ENCODE measurements at places on chromosomes 3 and 15.

GRCh38 chr3:177487635-177488186 lies 290.4 kb upstream of the TBL1XR1 start:
- DNase-seq = no peak

- DNase-seq = no peak
These were observed 134.7 kb downstream of the PEX5L start for GRCh38 chr3:179902061-179902460.

- no peak for DNase-seq
These were observed 15.7 kb downstream of the GAP43 start for GRCh38 chr3:115638991-115639390.

DNA sequence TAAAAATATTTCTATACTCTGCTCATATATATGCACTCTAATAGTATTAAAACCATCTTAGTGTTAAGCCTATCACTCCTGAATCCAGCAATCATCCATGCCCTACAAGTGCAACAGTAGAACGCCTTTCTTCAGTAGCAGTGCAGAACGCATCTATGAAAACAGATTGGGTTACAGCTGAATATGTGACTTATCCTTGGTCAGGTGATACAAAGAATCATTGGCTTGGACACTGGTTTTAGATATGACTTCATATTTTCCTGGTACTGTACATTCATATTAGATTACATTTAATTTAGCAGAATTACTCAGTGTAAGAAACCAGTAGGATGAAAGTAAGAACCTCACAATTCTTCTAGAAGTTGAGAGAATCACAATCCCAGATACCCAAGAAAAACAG lies 43.3 kb downstream of the ZNF106 start:
- no peak for DNase-seq

GRCh38 chr3:173465112-173465511 lies 67.6 kb downstream of the NLGN1 start:
- no peak for DNase-seq

- no peak for DNase-seq
These were observed 107.7 kb upstream of the RAD18 start for GRCh38 chr3:9070961-9071360.

DNA sequence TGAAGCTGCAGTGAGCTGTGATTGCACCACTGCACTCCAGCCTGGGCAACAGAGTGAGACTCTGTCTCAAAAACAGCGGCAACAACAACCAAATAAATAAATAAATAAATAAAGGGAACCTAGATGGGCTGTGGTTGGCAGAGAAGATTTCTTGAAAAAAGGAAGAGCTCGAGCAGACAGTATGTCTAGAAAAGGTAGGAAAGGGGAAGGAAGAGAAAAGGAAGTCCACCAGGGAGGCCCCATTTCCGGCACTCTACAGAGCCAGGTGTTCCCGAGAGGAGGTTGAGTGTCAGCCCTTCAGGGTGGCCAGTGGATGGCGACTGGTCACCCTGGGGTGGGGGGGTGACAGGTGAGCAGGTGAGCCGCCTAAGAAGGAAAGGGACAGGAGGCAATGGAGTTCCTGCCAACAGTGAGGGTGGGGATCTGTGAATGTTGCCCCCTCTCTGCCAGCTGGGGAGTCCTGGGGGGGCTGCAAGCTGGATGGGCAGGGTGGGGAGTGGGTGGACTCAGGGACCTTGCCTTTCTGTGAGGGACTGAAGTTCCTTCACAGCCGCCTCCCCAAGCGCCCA lies 14.8 kb downstream of the PAQR5 start:
- no peak for DNase-seq

GRCh38 chr15:97893967-97894366 lies 66.5 kb upstream of the ARRDC4 start:
- no peak for DNase-seq

DNA sequence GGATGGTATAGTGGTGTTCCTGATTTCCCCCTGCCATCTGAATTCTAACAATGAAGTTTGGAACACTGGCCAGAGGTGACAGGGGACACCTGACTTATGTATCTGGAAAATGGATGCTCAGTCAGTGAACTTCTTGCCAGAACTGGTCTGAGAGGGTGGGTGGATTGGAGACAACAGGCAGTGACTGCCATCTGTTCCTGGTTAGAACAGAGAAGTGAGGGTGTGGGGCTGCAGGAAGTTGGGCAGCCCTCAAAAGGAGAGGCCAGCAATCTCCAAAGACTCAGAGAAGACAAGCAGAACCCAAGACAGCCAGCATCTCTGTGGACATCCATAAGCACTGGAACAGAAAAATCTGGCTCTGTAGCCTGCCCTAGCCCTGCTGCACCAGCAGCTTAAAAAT lies 50.5 kb downstream of the ANP32A start:
- no peak for DNase-seq

DNA sequence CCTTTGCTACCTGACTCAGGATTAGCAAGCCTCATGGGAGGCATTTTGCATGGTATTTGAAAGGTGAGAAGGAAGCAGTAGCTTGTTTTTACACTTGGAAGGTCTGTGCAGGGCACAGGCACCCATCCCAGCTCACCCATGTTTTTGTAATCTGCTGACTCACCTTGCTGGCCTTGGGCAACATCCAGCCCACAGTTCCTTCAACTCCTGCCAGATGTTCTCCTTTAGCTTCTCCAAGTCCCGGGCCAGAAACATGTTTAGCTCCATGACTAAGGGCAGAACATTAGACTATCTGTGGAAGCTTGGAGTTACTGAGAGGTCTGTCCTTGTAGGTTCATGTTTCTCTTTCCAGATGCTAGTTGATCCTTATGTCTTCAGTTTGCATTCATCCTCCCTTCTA lies 12.4 kb upstream of the ZNF770 start:
- no peak for DNase-seq

GRCh38 chr15:67152429-67152828 lies 87.0 kb downstream of the SMAD3 start:
- DNase-seq = no peak

DNA sequence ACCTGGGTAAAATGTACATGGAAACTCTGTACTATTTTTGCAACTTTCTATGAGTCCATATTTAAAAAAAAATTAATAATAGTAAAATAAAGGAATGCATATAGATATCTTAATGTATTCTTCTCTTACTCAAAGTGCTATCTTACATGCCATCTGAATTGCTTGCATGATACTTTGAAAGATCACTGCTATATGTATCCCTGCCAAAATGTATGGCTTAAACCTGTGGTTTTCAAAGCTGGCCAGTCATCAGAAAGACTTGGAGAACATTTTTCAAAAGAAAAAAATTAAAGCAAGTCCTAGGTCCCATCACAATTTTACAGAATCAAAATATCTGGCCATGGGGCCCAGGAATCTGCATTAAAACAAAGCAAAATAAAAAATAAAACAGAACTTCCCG lies 262.1 kb downstream of the LPP start:
- DNase-seq = no peak

DNA sequence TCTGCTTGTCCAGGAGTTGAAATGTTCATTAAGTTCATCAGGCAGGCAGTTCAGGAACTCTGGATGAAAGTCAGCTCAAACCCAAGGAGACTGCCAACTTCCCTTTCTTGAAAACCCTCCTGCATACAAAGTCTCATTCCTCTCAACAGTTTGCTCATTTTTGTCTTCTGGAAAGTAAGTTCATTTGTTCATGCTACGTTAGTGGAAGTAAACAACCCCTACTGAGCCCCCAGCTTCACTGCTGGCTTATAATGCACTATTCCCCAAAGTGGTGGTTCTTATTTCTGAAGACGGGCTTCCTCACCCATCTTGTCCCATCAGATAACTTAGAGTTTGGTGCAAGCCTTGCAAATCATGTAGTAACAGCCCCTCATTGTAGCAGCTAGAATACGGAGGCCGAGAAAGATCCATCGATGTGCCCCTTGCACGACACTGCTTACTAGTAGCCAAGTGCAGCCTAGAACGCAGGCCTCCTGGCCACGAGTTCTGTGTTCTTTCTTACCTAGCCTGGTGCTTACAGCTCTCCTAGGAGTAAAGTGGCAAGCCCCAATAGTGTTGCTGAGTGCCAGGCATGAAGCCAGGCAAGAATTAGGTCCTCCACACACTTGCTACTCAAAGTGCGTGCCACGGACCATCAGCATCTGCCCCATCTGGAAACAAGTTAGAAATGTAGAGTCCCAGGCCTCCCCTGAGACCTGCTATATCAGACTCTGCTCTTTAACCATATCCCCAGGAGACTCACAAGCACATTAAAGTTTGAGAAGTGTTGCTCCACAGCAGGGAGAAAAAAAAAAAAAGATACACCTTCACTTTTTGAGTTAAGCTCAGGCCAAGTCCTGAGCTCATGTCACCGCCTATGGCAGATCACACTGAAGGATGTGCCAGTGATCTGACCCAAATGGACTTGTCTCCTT lies 82.5 kb downstream of the RFTN1 start:
- DNase-seq = no peak

DNA sequence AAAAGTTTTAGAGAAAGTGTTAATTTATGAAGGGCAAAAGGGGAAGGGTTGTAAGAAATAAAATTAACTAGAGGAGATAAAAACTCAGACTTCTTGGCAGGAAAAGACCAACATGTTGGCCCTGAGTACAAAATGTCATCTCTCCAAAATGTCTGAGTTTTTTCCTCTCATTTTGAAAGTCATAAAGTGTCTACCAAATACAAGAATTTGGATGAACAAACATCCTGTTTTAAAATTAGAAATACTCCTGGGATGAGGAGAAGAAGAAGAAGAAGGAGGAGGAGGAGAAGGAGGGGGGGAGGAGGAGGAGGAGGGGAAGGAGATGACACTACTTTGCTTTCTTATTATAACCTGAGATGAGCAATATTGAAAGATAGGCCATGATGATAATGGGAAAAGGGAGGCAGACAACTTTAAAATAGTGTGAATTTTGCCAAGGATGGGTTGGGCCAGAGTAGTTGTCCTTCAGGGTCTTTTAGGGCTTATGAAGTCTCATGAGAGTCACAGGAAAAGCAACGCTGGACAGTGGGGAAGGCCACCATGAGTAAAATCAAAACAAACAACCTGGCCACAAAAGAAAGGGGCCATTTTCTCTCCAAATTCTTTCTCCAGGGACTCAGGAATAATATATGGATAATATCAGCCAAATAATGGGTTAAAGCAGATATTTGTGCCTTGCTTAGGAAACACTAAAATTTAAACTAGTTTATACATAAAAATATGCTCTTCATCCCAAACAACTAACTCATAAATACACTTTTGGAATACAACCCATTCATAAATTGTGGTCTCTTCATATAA lies 632.9 kb downstream of the EPHA3 start:
- no peak for DNase-seq

GRCh38 chr15:44082558-44083157 lies 112.4 kb downstream of the FRMD5 start:
- no peak for DNase-seq

DNA sequence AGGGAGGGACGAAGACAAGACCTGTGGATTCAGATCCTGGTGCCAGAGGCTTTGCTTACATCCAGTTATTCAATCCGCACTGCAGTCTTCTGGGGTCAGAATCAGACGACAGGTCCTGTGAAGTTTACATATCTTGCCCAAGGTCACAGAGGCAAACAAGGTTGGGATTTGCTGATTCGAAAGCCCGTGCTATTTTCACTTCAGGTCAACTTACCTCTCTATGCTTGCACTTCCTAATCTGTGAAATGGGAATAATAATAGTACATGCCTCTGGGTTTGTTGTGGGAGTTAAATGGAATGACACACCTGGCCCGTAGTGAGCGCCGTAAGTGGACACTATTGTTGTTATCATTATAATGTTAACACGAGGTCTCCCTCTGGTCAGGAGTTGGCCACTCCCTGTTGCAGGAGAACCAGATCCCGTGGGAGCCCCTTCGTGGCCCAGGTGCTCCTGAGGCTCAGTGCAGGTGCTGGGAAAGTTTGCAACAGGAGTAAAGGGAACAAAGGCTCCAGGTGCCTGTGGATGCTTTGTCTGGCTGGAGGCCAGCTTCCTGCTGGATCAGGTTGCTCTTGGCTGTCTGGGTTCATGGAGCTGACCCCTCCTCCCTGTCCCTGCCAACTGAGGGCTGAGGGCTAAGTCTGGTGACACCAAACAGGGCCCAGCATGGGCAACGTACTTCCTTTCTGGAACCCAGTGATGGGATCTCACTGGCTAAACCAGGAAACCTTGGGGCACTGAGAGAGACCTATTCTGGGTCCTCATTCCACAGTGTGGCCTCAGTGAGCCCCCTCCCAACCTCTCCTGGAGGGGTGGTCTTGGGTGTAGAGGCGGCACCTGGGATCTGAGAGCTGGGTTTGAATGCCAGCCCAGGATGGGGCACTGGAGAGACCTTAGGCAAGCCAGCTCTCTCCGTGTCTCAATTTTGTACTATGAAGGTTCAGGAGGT lies 40.1 kb upstream of the SEMA4B start:
- no peak for DNase-seq

GRCh38 chr3:185528532-185528931 lies 23.9 kb downstream of the LIPH start:
- DNase-seq = no peak

DNA sequence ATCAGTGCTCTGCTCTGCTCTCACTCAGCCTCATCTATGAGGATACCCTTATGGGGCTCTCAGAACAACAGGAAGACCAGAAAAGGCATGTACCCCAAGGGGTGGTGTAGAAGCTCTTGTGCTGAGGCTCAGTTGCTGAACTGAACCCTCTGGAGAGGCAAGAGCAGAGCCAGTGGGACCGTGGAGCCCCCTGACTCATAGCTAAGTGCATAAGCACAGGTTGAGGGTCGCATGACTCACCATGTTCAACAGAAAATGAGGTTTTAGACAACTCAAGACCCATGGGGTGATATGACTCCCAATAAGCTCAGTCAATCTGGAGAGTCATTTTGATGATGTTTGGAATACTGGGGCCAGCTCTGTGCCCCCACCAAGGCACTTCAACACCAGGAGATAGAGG lies 37.3 kb downstream of the CRYGS start:
- DNase-seq = no peak

DNA sequence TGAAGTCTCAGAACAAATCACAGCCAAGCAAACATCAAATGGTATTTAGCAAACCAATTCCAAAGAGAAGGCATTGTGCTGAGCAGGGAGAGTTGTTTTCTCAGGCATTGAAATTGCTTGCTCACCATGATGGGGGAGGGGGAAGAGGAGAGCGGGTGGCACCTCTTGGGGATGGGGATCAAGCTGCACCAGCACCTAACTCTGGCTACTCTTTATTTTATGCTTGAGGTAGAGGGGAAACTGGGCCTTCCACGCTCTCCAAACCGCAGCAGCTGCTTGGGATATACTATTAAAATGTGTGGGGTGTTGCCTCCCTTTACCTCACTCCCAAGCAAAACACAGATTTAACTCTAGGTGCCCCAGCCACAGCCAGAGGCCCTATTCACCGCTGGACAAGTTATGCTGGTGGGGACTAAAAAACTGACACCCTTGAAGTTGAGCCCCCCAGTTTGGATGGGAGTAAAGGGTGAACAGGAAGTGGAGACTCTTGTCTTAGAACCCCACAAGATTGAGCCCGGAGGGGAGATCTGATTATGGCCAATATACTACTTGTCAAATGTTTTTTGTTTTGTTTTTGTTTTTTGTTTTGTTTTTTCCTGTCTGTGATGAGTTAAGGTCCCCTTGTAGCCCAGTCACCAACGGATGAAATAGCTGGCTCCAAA lies 5.0 kb upstream of the FOXB1 start:
- DNase-seq = no peak

- DNase-seq = no peak
These were observed 676.5 kb upstream of the CFAP20DC start for GRCh38 chr3:59726279-59726678.

GRCh38 chr3:7927015-7927414 lies 574.6 kb upstream of the LMCD1 start:
- DNase-seq = no peak

- no peak for DNase-seq
These were observed 16.0 kb upstream of the ADIPOQ start for GRCh38 chr3:186826410-186826975.
